ENCODE measurements at places on chromosomes 12 and 14.

GRCh38 chr14:72060917-72061316, 128.7 kb downstream of the RGS6 start:
- no peak for DNase-seq

GRCh38 chr12:68620519-68621471, 10.1 kb downstream of the RAP1B start:
- no peak for DNase-seq

- DNase-seq = no peak
Observed at GRCh38 chr14:53330441-53330840, 177.3 kb upstream of the DDHD1 start.

- no peak for DNase-seq
Observed at GRCh38 chr12:121653999-121654398, 15.5 kb downstream of the MORN3 start.

DNA sequence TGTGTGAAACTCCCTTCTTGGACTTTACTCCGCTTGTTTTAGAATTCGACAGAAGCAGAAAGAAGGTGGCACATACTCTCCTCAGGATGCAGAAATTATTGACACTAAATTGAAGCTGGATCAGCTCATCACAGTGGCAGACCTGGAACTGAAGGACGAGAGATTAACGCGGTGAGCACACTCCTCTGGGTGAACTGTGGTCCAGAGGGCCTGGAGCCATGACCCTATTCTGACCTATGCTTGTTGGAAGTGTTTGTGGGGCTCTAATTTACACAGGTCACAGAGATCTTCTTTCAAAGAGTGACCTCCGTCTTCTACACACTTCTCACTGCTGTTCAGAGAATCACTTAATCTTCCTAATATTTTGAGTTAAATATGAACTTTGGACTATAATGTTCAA, 72.5 kb upstream of the MYF6 start:
- DNase-seq = no peak
